ENCODE measurements at places on chromosomes 4 and X. TPM values are rescaled to one million over a fixed set of nuclear protein-coding genes. Genes with fewer than 3 reads are reported as not detected.

GRCh38 chr4:139501117-139501516 is 47.2 kb downstream of the RAB33B start:
- no peak for DNase-seq

Gene VCX2
- polyA plus RNA-seq, result not detected

DNA sequence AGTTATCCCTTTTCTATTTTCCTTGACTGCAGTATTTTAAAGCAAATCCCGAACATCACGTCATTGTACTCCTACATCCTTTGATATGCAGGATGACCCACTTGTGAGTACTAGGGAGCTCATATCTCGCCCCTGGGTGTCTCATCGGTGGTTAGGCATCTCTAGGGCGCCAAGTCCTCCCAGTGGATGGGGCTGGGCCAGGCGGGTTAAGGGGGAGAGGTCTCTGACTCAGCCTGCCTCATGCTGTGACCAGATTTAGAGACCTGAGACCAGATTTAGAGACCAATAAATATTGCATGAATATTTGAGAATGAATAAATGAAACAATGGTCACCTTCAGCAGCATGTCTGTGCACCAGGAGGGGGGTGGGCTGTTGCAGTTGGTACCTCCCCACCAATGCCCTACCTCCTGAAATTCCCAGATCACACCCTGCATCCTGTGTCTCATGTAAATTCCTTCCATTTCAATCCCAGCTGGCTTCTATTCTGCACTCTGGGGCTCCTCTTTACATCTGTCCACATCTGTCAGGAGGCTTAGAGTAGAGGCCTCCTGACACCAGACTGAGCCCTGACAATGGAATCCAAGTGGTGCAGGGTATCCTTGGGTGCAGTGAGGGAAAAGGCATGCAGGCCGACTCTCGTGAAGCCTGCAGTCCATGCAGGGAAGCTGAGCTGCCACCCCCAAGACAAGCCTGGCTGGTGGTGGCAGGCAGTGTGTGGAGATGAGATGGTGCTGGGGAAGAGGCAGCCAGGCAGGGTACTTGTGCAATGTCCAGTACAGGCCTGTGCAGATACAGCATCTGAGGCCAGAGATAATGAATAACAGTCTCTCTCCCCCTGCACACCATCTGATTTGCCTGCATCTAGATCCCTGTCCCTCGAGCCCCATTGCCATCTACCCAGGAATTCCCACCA is 5.2 kb downstream of the APLN start:
- DNase-seq, result no peak

GRCh38 chr4:48905363-48906015 is 1.1 kb downstream of the OCIAD2 start:
- DNase-seq, result no peak
